ENCODE measurements at places on chromosomes 7 and 10.
A peak's percentile ranks its signal among the peaks of the same experiment; 100 is the strongest.

GRCh38 chr10:103792547-103792946 is 62.8 kb downstream of the SH3PXD2A start:
- DNase-seq = no peak

DNA sequence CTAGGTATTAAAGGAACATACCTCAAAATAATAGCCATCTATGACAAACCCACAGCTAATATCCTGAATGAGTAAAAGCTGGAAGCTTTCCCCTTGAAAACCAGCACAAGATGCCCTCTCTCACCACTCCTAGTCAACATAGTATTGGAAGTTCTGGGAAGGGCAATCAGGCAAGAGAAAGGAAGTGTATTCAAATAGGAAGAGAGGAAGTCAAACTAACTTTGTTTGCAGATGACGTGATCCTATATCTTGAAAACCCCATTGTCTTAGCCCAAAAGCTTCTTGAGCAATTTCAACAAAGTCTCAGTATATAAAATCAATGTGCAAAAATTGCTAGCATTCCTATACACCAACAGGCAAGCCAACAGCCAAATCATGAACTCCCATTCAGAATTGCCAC is 131.3 kb downstream of the FANK1 start:
- DNase-seq = no peak

- DNase-seq = no peak
Measured at GRCh38 chr7:134337980-134338379, 21.2 kb upstream of the SLC35B4 start.

- no peak for DNase-seq
Measured at GRCh38 chr10:127450644-127451043, 98.5 kb upstream of the NPS start.

- no peak for DNase-seq
Measured at GRCh38 chr10:103590744-103591291, 97.3 kb downstream of the NEURL1 start.

DNA sequence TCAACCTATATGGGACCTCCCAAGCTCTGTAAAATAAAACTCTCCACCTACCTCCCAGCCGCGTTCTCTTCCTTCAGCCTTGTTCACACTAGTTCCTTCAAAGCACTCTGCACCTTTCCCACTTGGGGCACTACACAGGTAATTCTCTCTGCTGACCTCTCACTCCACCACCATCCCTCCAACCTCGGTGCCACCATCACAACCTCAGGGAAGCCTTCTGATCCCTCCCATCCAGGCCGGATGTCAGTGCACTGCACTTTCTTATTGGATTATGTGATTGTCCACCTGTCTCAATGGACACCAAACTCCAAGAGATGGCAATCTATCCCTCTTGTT is 7.0 kb downstream of the LARP4B start:
- no peak for DNase-seq

GRCh38 chr10:68619595-68619994 is 59.5 kb downstream of the TET1 start:
- DNase-seq = no peak

GRCh38 chr7:70177166-70177565 is 578.9 kb downstream of the AUTS2 start:
- no peak for DNase-seq

DNA sequence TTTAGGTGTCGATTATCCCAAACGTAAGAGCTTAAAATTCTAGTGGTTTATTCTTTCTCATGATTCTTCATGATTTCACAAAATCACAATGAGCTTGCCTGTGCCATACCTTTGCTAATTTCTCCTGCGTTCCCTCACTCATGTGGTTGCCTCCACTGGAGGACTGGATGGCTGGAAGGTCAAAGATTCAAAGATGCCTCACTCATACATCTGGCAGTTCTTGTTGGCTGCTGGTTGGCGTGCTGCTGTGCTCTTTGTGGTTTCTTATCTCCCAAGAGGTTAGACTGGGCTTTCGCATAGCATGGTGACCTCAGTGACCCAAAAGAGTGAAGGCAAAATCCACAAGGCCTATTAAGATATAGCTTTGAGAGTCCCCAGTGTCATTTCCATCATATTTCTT is 877.6 kb upstream of the AUTS2 start:
- no peak for DNase-seq

DNA sequence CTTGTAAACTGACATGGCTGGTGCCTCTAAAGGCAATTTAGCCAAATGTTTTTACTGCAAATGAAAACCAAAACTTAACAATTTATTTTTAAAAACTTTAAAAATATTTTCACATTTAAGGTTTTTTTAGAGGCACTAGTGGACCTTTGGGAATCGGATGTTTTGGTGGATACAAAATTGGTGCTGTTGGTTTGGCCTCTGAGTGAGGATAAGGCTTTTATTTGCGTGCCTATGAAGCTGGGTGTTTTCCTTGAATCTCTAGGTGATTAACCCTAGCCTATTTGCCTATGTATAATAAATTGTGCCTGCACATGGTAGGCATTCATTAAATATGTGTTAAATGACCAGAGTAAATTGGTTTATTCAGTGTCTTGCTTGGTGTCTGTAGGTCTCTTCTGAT is 2.9 kb upstream of the SGCE start:
- DNase-seq = no peak

DNA sequence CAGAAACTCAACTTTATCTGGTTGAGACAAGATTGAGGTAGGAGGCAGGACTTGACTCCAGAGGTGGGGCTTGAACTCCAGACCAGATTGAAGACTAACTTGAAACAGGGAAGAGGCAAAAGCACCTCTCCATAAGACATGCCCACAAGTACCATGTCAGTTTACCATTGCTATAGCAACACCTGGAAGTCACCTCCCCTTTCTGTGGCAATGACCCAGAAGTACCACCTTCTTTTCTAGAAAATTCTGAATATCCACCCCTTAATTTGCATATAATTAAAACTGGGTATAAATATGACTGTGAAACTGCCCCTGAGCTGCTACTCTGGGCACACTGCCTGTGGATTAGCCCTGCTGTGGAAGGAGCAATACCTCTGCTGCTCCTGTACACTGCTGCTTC is 4.9 kb upstream of the TOMM7 start:
- no peak for DNase-seq

- peak; percentile 62 for DNase-seq
Measured at GRCh38 chr10:43809211-43809930, 160.7 kb upstream of the ZNF32 start.

DNA sequence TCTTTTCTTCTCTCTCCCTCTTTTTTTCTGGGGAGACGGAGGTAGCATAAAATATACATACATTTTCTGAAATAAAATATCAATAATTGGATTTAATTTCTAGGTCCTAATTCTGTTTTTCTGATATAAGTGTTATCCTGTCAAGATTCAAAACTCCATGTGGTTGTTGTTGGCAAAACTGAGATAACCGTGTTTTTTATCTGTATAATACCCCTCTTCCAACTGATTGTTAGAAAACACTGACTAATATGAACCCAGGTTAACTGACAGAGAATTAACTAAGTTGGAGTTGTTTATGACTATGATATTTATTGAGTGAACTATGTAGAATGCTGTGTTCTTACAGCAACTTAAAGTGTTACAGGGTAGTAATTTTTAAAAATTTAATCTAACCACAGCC is 236.5 kb upstream of the KAT6B start:
- no peak for DNase-seq

DNA sequence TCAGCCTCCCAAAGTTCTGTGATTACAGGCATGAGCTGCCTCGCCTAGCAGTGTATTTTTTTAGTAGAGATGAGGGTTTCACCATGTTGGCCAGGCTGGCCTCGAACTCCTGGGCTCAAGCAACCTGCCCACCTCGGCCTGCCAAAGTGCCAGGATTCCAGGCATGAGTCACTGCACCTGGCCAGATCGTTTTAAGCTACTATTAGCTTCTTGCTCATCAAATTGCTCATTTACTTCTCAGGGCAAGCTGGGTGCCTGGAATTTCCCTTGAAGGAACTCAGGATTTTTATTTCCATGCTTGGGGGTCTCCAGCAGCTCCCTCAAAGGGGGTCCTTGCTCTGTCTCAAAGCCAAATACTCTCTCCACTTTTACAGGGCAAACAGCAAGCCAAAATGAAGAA is 798.0 kb upstream of the AUTS2 start:
- no peak for DNase-seq

- DNase-seq = peak; percentile 75
Measured at GRCh38 chr10:110353244-110354119, 48.8 kb upstream of the SMNDC1 start.

- DNase-seq = no peak
Measured at GRCh38 chr7:159000859-159001435, 143.7 kb downstream of the VIPR2 start.

DNA sequence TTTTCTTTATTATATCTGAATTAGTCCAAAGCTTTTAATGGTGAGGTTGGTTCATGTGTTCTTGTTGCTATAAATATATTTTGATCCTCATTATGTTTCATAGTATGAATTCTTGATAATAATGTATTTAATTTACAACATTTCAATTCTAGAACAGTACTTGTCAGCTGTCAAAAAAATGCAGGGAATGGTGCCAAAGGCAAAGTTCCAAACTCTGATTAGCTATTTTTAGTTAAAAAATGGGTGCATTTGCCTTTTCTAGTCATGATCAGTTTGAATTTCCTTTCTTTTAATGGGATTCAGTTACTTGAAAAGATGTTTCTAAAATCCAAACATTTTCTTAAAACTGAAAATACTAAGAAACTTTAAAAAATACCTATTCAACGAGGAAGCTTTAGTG is 49.6 kb downstream of the ANKIB1 start:
- no peak for DNase-seq

GRCh38 chr10:132438091-132439024 is 41.4 kb downstream of the PWWP2B start:
- no peak for DNase-seq

GRCh38 chr10:52747694-52748093 is 24.9 kb downstream of the MBL2 start:
- DNase-seq = no peak

DNA sequence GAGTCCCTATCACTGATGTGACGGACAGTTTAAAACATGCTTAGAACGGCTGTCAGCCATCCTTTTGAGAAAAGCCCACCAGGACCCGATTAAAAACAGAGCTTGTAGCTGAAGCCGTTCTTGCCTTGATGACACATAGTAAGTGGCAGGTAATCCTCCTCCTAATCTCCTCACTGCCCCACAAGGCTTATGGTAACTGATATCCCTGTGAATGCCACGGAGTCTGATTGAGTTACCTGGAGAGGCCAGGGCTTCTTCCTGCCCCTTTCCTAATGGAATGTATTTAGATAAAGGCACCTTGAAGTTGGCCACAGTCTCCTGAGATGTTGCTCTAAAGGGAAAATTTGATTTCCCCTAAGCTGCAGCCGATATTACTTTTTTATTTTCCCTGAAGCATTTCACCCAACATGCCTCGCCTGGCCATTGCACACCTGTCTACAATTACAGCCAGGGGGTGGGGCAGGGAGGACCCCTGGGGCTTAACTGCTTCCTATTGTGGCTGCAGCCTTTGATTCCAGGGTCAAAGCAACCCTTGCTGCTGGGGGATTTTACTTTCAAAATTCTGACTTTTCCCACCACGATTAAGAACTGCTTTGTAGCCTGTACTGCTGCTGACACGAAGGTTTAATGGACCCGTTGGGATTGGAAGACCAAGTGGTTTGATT is 169.0 kb upstream of the GPR26 start:
- no peak for DNase-seq

DNA sequence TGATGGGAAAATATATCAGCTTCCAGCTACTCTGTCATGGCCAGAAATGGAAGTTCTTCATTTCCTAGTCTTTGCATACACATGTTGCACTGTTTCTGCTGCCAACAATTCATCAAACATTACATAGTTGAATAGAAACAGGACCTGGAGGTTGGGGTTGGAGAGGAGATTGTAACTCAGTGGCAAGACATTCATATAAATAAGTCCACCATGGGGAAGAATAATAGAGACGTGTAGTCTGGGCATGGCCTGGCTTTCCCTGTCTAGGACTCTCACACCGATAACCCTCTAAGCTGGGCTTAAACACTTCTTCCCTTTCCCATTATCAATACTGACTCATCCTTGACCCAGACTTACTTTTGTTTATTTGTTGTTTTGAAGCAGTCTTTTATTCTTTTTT is 155.7 kb downstream of the PLPP4 start:
- no peak for DNase-seq

DNA sequence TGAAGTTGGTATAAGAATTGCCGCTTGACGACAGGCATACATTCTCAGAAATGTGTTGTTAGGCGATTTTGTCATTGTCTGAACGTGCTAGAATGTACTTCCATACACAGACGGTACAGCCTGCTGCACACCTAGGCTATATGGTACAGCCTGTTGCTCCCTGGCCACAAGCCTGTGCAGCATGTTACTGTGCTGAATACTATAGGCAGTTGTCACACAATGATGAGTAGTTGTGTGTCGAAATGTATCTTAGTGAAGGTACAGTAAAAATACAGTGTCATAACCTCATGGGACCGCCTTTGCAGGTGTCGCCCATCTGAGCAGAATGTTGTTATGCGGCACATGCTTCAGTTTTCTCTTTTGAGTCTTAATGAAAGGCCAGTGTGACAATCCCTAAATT is 66.5 kb downstream of the SHH start:
- DNase-seq = no peak

GRCh38 chr10:90665905-90666662 is 191.8 kb downstream of the HTR7 start:
- DNase-seq = no peak

DNA sequence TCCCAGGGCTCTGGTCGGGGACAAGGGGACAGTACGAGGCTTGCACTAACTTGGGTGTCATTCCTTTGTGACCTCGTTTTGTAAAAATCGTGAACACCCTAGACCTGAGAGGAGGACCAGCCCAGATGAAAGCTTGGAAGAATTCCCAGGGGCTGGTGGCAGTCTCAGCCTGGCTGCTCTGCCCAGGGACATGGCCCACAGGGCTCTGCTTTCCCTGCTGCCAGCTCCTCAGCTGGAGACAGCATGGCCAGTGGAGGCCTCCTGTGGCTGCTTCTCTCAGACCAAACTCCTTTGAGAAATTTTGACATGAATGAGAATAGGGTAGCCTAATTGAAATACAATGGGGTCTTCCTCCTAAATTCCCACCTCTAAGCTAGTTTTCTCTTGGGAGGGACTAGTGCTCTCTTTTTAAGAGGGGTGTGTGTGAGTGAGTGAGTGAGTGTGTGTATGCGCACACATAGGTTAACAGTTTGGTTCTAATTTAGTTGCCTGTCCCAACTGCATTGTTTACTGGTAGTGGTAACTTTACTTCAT is 140.3 kb upstream of the EFCAB10 start:
- no peak for DNase-seq

DNA sequence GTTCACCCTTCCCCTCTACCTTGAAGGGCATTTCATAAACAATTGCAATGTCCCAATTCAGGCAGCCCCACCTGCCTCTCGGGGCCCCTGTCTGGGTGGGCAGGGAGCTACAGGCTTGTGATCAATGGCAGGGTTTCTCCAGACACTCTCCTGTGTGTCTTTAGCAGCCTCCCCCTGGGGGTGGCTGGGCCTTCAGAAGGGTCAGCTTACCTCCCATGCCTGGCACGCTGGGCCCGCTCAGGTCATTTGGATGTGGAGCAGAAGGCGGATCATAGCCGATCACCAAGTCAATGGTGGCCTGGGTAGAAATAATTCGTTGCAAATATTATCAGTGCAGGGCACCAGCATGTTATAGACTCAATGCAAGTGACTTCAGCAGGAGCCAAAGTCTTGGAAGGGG is 56.3 kb downstream of the MYOF start:
- no peak for DNase-seq
